ENCODE measurements at places on chromosomes 6 and 20.

GRCh38 chr6:35620706-35621105, 68.0 kb downstream of the FKBP5 start:
- DNase-seq: no peak

- no peak for DNase-seq
Observed at GRCh38 chr20:64099086-64099786, 8.1 kb downstream of the NPBWR2 start.

GRCh38 chr6:67888546-67888885, 746.6 kb upstream of the ADGRB3 start:
- DNase-seq: no peak

GRCh38 chr6:48449002-48449401, 338.0 kb upstream of the PTCHD4 start:
- DNase-seq: no peak

- no peak for DNase-seq
Observed at GRCh38 chr6:139242457-139243240, 49.1 kb downstream of the TXLNB start.

DNA sequence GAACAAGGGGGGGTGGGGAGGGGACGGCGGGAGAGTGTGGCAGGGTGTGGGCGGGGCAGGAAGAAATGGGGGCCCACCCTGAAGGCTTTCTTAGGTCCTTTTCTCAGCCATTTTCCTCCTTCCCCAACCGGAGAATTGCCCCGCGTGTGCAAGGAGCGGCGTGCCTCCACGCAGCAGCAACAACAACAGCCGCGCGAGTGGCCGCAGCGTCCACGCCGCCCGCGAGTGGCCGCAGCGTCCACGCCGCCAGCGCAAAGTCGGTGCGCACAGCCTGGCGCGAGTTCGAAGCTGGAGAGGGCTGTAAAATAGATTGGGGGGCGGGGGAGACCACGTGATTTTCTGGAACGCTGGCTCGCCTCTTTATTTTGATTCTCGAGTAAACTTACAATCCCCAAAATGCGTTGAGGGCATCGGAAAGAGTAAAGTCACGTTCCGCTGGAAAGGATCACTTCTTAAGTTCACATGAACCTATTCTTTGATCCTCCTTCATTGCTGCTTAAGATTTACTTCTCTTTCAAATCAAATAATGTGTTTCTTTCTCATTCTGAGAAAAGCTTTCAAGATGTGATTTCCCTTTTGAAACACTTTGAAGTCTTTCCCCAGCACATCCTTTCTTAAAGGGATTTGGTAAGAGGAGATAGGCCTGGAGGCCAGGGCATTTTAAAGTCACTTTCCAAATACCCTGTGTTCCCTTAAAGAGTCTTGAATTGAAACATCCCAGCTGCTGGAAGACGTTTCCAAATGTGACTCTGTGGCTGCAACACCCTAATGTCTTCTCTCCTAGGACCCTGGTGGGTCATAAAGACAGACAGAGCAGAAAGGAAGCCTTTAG, 66.7 kb upstream of the ZNF217 start:
- no peak for DNase-seq

DNA sequence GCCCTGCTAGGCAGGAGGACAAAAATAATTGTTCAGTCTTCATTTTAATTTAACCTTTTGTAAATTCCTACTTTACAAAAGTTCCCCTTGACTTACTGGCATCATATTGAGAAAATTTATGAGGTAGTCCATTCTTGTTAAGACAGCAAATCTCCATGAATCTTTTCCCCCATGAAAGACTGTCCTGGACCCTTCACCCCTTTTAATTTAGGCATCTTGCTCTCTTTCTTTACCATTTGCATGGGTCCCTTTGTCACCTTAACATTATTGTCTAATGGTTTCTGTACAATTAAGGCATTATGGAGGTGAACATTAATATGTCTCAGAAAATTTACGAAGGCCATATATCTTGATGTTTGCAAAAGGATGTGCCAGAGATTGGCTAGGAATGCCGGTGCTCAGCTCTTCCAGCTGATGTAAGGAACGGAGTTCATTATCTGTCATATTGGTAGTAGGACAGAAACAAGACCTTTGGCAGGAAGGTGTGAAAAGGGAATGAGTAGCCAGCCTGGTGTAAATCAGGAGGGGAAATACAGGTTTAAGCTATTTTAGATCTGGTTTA, 382.8 kb upstream of the TSHZ2 start:
- no peak for DNase-seq

DNA sequence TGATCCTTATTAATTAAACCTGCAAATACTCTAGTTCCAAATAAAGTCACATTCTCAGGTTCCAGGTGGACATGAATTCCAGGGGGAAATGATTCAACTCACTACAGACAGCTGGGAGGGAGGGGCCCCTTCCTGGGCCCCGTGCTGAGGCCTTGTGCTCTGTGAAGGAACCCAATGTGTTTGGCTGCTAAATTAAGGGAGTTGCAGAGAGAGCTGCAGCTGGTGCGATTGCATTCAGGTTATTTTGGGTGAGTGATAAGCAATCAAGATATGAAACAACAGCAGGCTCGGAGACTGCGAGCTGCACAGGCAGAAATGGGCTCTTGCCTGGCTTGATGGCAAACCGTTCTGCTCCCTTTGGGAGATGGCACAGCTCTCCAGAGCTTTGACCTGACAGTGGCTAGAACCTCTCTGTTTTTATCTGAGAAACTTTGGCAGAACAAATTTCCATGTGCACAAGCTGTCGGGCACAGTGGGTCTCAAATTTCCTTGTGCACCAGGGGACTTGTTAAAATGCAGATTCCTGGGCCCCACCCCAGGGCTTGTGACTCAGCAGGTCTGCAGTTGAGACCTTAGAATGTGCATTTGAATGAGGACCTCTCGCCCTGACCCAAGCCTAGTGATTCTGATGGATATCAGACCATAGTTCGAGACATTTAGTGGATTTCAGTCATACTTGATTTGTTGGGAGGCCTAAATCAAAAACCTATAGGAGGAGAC, 9.8 kb downstream of the MAPK13 start:
- DNase-seq: no peak

DNA sequence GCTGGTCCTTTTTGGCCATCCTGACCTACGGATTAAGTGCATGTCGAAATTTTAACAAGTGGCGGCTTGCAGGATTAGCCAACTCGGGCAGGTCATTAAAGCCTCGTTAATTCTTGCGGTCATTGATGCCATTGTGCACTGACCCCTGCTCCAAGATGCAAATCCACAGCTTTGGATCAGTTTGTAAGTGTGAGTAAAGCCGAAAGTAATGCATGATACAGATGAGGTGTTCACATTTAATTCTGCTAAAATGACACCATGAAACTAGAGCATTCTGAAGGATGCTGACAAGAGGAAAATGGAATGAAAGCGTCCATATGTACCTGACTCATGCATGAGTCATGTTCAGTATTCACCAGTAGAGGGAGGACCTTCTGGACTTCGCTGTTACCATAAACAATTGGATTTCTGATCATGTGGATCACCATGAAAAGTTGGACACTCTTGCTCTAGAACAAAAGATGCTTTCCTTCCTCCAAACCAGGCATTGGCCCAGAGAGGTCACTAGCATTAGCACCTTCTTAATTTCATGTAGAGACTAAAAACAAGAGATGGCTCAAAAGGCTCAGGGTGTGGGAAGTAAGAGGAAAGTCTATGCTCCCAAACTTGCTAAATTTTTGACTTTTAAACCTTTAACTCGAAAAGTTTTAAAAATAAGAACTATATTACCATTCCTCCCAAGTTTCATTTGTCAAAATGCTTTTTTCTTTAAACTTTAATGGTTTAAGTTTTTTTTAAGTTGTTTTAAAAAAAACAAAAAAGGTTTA, 48.0 kb downstream of the MUC22 start:
- DNase-seq: peak; percentile 15

DNA sequence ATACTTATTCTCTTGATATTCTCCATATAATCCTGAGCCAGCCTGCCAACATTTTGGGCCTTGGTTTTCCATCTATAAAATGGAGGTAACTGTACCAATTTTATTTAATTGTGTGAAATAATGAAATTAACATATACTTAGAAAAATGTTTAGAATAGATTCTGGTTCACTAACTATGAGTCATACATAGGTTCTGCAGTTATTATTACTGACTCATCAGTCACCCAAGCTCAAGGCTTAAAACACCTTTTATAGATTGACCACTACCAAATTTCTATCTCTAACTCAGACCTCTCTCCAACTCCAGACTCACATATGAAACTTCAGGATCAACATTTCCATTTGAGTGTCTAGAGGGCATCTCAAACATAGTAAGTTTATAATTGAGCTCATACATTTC, 1277.2 kb upstream of the GJE1 start:
- DNase-seq: no peak

- no peak for DNase-seq
Observed at GRCh38 chr6:14975471-14975817, 270.4 kb upstream of the JARID2 start.

GRCh38 chr6:156940221-156940620, 163.0 kb downstream of the ARID1B start:
- no peak for DNase-seq

DNA sequence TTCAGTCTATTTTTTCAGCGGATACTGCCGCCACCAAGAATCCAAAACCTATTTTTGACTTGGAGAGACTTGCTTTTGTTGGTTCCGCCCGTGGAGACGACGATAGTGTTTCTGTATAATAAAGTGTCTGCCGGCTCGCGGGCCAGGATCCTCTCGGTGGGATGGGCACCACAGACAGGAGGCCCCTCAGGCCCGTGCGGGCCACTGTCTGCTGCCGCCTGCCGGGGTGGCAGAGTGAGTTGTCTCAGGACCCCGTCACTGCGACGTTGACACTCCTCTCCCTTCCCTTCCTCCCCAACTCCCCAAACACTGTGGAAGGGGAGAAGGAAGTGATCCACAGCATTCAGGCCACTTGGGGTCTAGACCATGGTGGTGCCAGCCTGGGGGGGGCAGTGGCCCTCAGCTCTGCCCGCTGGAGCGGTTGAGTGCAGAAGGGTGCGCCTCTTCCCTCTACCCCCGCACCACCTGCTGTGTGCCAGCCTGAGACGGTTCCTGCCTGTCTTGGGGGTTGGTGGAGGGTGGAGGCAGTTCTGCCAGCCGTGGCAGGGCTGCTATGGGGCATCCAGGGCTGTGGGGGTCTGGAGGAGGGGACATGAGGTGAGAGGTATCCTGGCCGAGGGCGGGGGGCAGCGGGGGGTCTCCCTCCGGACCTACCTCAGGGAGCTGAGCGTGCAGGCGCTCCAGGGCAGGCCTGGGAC, 17.5 kb downstream of the RBM38 start:
- DNase-seq: no peak

- DNase-seq: no peak
Observed at GRCh38 chr6:24357336-24358218, at the start of gene DCDC2. Gene DCDC2, minus strand, starts transcription at chr6:24358059. Its CDS starts 309 bp downstream, at chr6:24357750.

DNA sequence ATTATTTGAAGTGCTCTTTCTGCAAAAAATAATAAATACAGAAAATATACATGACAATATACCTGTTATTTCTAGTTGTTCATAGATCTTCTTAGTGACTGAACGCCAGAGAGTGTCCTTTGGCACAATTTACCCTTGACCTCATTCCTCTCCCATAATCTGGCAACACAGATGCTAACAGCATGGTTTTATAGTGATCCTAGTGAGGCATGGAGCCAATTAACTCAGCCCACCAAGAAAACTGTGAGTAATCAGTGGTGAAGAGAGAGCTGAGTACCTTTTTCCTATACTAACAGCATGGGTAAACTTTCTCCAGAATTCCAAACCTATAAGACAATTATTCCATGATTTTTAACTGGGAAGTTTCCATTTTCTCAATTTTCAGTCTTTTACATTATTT, 61.0 kb downstream of the VGLL2 start:
- DNase-seq: no peak

DNA sequence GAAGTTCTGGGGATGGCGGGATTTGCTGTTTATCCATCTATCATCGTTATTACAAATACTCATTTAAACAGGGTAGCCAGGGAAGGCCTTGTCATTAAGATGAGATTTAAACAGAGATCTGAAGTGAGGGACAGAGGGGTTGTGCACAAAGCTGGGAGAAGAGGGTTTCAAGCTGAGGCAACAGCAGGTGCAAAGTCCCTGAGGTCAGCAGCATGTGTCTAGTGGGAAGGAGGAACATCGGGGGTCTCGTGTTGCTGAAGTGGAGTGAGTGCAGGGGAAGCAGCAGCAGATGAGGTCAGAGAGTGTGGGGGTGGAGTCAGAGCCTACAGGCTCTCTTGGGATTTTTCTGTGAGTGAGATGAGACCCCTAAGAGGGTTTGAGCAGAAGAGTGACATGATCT, 52.0 kb downstream of the CDH22 start:
- no peak for DNase-seq

- no peak for DNase-seq
Observed at GRCh38 chr20:3887876-3888620, 1.1 kb upstream of the PANK2 start.

GRCh38 chr20:25252686-25253421, 5.0 kb downstream of the PYGB start:
- no peak for DNase-seq

- DNase-seq: no peak
Observed at GRCh38 chr20:11675920-11676629, 241.6 kb upstream of the BTBD3 start.

DNA sequence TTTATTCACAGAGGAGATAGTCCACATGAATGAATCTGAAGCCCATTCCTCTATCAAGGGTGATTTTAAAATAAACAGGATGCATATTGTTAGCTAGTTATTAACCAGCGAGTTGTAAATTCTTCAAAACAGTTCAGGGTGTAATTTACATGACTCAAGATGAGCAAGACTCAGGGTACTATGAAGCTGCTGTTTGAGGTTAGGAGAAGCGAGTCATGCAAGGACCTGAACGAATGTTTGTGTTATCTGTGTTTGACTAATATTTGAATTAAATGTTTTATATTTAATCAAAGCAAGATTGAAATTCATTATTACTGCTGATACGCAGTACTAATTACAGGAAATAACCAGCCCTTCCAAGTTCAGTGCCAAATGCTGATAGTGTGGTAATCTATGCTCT, 191.1 kb downstream of the SAMD5 start:
- DNase-seq: no peak

GRCh38 chr6:45069091-45069490, 259.0 kb upstream of the RUNX2 start:
- no peak for DNase-seq

- no peak for DNase-seq
Observed at GRCh38 chr6:42021847-42022754, 28.2 kb upstream of the TAF8 start.

DNA sequence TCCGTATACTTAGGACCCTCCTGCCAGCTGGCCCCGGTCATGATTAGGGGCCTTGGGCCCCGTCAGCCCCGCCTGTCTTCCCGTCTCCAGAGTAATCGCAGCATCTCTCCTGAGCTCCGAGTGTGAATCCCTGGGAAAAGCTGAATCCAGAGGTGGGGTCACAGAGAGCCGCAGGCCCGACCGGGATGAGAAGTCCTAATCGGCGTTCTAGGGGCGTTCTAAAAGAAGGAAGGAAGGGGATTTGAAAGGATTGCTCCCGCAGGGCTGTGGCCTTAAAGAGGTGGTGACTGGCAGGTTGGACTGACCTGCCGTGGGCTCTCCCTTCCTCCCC, 371 bp downstream of the HMGN4 start:
- DNase-seq: no peak

DNA sequence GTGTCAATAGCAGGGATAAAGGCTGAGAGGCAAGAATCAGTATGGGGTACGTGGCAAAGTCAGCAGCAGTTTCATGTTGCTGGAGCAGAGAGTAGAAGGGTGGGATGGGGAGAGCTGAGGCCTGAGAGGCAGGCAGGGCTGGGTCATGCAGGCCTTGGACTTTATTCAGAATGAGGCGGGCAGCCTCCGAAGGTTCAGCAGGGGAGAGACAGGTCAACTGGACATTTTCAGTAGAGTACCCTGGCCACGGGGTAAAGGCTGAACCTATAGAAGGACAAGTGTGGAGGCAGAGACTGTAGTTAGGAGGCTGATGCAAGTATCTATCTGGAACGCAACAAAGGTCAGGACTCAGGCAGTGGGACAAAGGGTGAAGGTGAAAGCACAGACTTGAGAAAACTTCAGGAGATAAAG, 13.7 kb downstream of the NOTCH4 start:
- DNase-seq: no peak

- no peak for DNase-seq
Observed at GRCh38 chr6:118903691-118904090, 9.7 kb downstream of the ASF1A start.

Data from T1000 (cell line).